ENCODE measurements at places on chromosomes 1 and 21. TPM values are rescaled to one million over a fixed set of nuclear protein-coding genes. Genes with fewer than 3 reads are reported as not detected.
A peak's percentile ranks its signal among the peaks of the same experiment; 100 is the strongest.

- H3K4me3 ChIP-seq = no peak overlapping the region
- H3K27ac ChIP-seq = no peak overlapping the region
- no peak for DNase-seq
- H3K27me3 ChIP-seq = no peaks in the 10 kb centered on the region
- no peaks in the 10 kb centered on the region for H3K4me1 ChIP-seq
Observed at GRCh38 chr1:89516055-89516454, 8.6 kb upstream of the LRRC8B start.

NBPF11 gene
- polyA plus RNA-seq = 7.3 TPM

CR2 gene
- not detected for polyA plus RNA-seq

GRCh38 chr1:217469983-217470382 is 160.9 kb downstream of the GPATCH2 start:
- peaks cover 16% of the 10 kb centered on the region for H3K36me3 ChIP-seq
- H3K27me3 ChIP-seq = no peaks in the 10 kb centered on the region
- no peak overlapping the region for H3K27ac ChIP-seq
- DNase-seq = peak; percentile 7
- H3K4me1 ChIP-seq = no peaks in the 10 kb centered on the region
- no peak overlapping the region for H3K4me3 ChIP-seq

C1orf185 gene
- polyA plus RNA-seq = not detected

SMPDL3B gene
- 0.67 TPM for polyA plus RNA-seq

IL22RA1 gene
- polyA plus RNA-seq = 0.03 TPM

CASQ1 gene
- 0.18 TPM for polyA plus RNA-seq

- H3K27me3 ChIP-seq = no peaks in the 10 kb centered on the region
- peak; percentile 77 for DNase-seq
- H3K27ac ChIP-seq = peak overlapping the region; percentile 93
- H3K4me3 ChIP-seq = peak overlapping the region; percentile 83
Observed at GRCh38 chr1:1889847-1890505, 911 bp downstream of the GNB1 start.

TMPRSS3 gene
- polyA plus RNA-seq = not detected

DNA sequence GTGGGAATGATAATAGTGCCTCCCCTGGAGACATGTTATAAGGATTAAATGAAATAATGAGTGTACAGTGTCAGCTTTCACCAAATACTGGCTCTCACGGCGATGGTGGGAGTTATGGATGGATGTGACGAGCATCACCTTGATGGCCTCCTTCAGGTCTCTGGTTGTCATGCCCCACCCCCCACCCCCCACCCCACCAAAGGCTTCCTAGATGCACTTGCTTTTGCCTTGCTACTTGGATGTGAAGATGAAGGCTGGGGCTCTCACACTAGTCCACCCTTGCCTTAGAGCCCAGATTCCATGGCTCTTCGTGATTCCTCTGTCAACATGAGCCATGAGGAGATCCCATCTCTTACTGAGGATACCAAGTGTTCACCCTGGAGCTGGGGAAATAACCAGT is 412.3 kb downstream of the NPHP4 start:
- H3K27me3 ChIP-seq = no peaks in the 10 kb centered on the region
- no peaks in the 10 kb centered on the region for H3K4me1 ChIP-seq
- H3K36me3 ChIP-seq = no peaks in the 10 kb centered on the region
- no peak for DNase-seq

TPTE gene
- not detected for polyA plus RNA-seq

GRCh38 chr1:152459596-152460528 is 45.8 kb upstream of the CRNN start:
- peak overlapping the region; percentile 39 for H3K4me3 ChIP-seq
- peak; percentile 47 for DNase-seq
- H3K36me3 ChIP-seq = no peaks in the 10 kb centered on the region
- peaks cover 4% of the 10 kb centered on the region for H3K27me3 ChIP-seq

DNA sequence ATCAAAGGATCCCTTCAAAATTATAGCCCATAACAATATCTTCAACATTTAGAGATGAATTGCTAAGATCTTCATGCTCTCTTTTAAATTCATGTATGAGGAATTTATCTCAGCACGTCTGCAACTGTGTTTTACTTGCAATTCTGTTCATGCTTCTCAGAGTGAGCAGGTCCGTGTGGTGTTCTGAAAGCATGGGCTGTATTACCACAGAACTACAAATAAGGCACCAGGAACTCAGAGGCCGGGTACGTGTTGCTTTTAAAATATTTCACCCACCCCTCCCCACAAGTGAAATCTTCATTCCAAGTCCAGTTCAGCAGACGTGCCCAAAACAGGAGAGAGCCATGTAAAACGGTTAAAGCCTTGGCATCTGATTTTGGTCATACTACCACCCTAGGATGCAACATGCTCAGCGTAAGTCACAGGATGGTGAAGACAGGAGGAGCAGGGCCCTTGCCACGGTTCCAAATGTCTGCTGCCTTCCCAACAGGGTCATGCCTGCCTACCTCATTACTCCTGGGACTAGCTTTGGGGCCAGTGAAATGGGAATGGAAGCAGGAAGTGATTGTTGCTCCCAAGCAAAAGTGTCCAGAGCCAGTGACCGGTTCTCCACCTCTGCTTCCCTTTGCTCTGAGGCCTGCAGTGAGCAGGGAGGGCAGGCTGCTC is 133.7 kb downstream of the PTPN14 start:
- H3K4me3 ChIP-seq = no peak overlapping the region
- no peaks in the 10 kb centered on the region for H3K4me1 ChIP-seq
- DNase-seq = no peak
- no peaks in the 10 kb centered on the region for H3K36me3 ChIP-seq
- no peak overlapping the region for H3K27ac ChIP-seq
- H3K27me3 ChIP-seq = no peaks in the 10 kb centered on the region

DNA sequence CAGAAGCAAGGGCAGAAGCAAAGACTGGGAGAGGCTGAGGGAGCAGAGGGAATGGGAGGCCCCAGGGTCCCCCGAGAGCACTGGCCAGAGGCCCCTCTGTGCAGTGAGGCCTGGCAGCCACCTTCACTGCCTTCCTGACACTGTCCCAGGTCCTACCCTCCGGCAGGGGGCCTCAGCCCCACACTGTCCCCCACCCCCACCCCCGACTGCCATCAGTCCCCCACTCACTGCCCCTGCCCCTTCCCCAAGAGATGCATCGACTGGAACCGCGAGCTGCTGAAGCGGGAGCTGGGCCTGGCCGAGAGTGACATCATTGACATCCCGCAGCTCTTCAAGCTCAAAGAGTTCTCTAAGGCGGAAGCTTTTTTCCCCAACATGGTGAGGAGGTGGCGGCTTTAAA is 13.0 kb upstream of the PADI6 start:
- no peak overlapping the region for H3K4me3 ChIP-seq
- no peak overlapping the region for H3K27ac ChIP-seq
- H3K27me3 ChIP-seq = no peaks in the 10 kb centered on the region
- H3K4me1 ChIP-seq = no peaks in the 10 kb centered on the region
- no peaks in the 10 kb centered on the region for H3K36me3 ChIP-seq

DNA sequence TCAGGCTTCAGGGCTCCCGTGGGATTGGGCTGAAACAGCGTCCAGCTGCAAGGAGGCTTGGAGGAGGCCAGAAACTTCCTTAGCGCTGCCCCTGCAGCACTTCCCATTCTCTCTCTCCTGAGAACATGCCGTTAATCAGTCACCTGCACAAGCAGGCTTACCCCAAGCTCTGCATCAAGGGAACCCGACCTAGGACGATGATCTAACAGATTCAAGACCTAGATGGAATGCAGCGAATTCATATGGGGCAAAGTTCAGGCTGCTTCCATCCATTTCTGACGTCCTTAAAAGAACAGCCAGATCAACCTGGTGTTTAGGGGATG is 114.1 kb downstream of the ERG start:
- H3K36me3 ChIP-seq = no peaks in the 10 kb centered on the region
- no peak overlapping the region for H3K4me3 ChIP-seq
- no peaks in the 10 kb centered on the region for H3K4me1 ChIP-seq

DNA sequence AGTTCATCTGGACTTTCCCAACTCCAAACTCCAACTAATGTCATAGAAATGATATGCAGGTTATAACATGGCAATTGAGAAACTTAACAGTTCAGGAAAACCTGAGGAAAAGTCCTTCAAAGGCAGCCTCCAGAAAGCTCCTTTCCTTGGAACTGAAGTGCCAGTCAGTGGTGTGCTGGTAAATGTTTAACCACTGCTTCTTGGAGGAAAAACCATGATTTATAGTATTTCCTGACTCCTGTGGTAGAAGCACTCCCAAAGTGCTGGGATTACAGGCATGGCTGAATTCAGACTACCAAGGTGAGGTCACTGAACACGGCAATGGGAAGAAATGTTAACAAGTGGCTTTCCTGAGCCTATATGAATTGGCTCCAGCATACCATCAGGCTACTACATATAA is 26.7 kb upstream of the ZNHIT6 start:
- no peak overlapping the region for H3K27ac ChIP-seq
- no peak for DNase-seq
- no peaks in the 10 kb centered on the region for H3K27me3 ChIP-seq
- H3K36me3 ChIP-seq = no peaks in the 10 kb centered on the region
- no peaks in the 10 kb centered on the region for H3K4me1 ChIP-seq
- H3K4me3 ChIP-seq = no peak overlapping the region

Measured in SK-N-SH (cell line).